ENCODE measurements at places on chromosomes 3 and 15.

GRCh38 chr3:104133630-104134029, 1233.1 kb upstream of the ALCAM start:
- DNase-seq: no peak

GRCh38 chr3:162569314-162569713, 1072.7 kb downstream of the OTOL1 start:
- no peak for DNase-seq

DNA sequence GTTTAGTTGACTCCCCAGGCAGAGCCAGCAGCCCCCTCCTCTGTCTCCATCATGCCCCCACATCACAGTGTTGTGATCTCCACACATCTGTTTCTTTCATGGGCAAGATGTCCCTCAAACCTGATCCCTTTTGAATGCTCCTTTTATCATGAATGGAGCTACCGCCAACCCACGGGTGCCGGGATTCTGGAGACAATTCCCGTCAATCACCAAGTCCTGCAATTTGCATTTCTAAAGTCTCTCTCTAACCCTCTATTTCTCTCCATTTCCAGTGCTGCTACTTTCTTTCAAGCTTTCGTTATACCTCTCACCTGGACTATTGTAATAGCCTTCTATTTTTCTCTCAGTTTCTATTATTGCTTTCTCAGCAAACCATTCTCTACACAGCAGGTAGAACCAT, 89.7 kb upstream of the CCNL1 start:
- DNase-seq: no peak

GRCh38 chr3:4895838-4896237, 83.4 kb upstream of the BHLHE40 start:
- peak; percentile 10 for DNase-seq

GRCh38 chr3:129795186-129796010, 98.1 kb downstream of the TMCC1 start:
- peak; percentile 36 for DNase-seq
